Suprapubic skin (tissue), 4 donors: ENCODE measurements at places on chromosomes 1 and 21. TPM values are rescaled to one million over a fixed set of nuclear protein-coding genes. Genes with fewer than 3 reads are reported as not detected.

LRRC38 gene
- total RNA-seq, result 6.3 TPM

PRKAA2 gene
- 4.3 TPM for total RNA-seq

CYP4X1 gene
- total RNA-seq, result 8.1 TPM

CRNN gene
- 12.6 TPM for total RNA-seq

ADAMTS5 gene
- total RNA-seq, result 15.0 TPM

CCT3 gene
- 167 TPM for total RNA-seq

RAB25 gene
- total RNA-seq, result 284 TPM

OR2T29 gene
- total RNA-seq, result 1.1 TPM

PDZK1IP1 gene
- 201 TPM for total RNA-seq
